ENCODE measurements at places on chromosomes 4 and X.
A peak's percentile ranks its signal among the peaks of the same experiment; 100 is the strongest.

DNA sequence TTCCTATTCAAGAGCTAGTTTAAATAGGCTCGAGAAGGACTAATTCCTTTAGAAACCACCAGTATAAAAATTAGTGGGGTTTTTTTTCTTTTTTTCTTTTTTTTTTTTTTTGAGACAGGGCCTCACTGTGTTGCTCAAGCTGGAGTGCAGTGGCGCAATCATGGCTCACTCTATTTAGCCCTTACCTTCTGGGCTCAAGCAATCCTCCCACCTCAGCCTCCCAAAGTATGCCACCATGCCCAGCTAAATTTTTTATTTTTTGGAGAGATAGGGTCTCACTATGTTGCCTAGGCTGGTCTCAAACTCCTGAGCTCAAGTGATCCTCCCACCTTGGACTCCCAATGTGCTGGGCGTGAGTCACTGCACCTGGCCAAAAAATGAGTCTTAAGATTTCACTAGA lies 52.8 kb downstream of the APOO start:
- no peak for DNase-seq

GRCh38 chr4:150462743-150463142 lies 119.2 kb upstream of the MAB21L2 start:
- no peak for DNase-seq

GRCh38 chrX:150694738-150695410 lies 1.7 kb downstream of the MTMR1 start:
- DNase-seq: no peak

DNA sequence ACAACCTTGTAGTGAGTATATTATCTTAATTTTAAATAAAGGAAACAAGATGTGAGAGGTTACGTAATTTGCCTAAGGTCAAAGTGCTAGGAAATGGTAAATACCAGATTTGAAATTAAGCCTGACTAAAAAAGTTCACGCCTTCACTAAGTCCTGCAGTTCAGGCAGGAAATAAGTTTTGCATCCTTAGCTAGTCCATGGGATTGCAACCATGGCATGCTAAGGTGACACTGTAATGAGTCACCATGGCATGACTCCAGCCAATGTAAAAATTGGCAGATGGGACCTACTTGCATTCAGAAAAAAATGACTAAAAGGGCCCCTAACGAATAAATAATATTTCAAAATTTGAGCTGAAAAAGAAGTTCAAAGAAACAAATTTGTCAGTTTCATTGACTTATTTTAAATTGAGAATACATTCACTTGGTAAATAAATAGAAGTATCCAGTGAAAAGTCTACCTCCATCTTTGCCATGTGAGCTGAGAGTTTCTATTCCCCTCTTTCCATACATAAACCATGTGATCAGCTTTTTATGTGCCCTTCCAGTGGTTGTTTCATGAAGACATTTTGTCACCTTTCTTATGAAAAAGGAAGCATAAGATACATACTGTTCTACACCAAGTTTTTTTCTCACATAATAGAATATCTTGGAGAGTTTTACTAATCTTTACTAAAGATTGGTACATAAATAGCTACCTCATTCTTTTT lies 72.4 kb downstream of the ANKRD50 start:
- peak; percentile 86 for DNase-seq

DNA sequence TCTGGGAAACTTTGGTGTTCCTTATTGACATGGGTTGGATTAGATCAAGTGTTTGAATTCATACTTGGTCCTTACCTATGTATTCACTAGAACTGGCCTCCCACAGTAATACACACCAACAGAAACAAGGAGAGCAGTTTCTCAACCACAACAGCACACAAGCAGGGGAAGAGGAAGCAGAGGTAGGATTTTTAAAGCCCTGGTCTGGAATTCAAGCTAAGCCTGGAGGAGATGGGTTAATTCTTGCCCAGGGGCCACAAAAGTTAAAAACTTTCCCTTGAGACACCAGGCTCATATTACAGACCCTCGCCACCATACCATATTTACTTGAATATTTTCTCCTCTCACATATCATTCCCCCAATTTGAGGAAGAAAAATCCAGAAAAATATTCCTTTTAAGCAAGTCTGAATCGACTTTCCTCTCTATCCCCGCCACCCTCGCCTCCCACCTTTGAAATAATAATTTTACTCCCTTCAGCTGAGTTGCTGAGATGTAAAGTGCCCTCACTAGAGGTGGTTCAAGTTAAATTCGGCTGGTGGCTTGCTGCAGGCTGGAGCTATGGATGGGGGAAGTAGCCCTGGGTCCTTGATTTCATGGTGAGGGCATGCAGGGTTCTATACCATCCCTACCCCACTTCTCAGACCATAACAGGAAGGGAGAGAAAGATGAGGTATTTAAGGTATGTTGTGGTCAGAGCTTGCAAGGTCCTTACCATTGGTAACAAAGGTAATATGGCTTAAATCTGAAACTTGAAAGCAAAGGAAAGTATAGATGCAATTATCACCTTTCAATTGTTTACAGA lies 440.2 kb downstream of the INPP4B start:
- peak; percentile 64 for DNase-seq

- peak; percentile 48 for DNase-seq
These were observed 51.0 kb upstream of the NHSL2 start for GRCh38 chrX:71859637-71860036.

DNA sequence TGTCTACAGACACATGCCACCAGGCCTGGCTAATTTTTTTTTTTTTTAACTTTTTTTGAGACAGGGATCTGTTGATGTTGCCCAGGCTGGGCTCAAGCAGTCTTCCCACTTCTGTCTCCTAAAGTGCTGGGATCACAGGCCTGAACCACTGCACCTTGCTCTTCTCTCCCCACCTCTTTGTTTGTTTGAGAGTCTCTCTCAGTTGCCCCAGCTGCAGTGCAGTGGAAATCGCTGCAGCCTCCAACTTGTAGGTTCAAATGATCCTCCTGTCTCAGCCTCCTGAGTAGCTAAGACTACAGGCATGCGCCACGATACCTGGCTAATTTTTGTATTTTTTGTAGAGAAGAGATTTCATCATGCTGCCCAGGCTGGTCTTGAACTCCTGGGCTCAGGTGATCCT lies 115.6 kb downstream of the LARP7 start:
- no peak for DNase-seq

- DNase-seq: peak; percentile 91
These were observed 66.9 kb downstream of the GALNTL6 start for GRCh38 chr4:171880136-171880535.

- peak; percentile 1 for DNase-seq
These were observed 108.0 kb downstream of the LRBA start for GRCh38 chr4:150906987-150907633.

- no peak for DNase-seq
These were observed 3.8 kb downstream of the MAEA start for GRCh38 chr4:1293531-1293941.

DNA sequence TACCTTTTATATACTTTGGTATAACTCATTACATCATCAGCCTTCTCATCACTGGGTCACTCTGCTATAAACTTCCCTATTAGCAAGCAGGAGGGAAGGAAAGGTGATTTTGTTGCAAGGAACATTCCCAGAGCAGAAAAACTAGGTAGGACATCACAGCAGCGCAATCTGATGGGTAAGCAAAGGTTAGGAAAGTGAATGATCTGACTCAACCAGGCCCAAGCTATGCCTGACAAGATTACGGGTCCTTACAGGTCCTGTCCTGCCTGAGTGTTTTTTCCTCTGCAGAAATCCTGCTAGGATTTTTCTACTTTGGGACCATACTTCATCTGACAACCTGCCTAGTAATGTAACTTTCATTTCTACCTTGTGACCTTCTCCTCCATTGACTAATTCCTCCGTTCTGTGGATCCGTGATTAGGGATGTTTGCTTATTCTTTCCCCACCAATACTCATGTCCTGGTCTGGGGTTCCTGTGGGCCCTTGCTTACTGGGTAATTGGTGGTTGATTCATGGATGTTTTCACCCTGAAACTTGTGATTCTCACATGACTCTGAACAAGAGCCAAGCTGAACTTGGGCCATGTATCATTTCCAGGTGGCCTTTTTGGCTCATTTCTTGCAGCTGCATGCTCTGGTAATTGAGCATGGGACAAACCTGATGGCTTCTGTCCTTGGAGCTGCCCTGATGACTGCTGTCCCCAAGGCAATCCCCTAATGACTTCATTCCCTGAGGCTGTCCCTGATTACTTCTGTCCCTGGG lies 111.9 kb upstream of the KIT start:
- peak; percentile 12 for DNase-seq

- DNase-seq: no peak
These were observed 8.2 kb upstream of the PPP2R2C start for GRCh38 chr4:6480534-6481088.

DNA sequence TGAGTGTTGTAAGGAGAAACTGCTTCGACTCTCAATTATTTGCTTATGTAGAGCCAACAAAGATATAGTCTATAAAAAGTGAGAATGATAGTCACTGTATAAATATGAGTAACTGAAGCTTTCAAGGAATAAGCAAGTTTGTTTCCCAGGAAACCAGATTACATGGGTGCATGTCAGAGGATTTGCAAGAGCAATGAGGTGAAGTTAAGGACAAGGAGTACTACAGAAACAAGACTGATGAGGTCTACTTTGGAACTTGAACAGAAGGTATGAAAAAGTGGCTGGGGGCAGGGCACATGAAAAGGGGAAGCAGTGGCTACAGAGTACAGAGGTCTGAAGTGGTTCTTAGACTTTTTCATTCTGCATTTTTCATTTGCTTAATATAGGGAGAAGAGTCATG lies 321.0 kb upstream of the CXXC4 start:
- no peak for DNase-seq
